Kidney tubule cell (primary cell): ENCODE measurements at places on chromosomes 6 and 20.
A peak's percentile ranks its signal among the peaks of the same experiment; 100 is the strongest.

GRCh38 chr6:18206591-18206990, 51.4 kb downstream of the KDM1B start:
- no peak for DNase-seq

DNA sequence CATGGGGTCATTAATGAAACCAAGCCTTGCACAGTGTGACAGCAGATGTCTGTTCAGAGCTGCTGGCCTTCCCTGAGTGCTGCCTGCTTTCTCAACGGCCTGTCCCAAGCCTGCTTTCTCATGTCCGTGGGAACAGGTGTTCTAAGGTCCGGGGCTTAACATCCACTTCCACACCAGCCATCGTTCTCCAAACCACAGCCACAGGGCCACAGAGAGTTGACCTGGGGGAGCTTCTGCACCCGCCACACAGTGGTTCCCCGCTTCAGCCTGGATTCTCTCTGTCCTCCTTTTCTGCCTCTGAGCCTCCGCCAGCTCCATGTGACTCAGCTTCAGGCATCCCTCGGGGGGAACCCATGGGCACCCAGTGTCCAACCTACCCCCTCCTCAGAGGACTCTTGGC, 26.9 kb upstream of the PPP1R3G start:
- DNase-seq = peak; percentile 17

DNA sequence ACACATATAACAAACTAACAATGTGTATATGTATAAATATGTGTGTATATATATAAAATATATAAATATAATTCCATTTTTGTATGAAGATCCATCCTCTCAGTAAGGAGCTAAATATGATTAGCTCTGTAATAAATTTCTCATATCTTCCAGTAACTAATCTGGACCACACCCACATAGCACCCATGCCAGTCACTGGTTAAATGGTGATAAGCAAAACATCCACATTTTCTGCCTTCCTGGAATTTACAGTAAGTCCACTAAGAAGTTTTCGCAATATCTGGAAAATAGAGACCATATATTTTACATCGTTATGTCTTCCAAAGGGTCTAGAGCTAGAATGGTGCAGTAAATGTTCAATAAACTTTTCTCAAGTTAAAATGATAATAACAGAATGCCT, 151.5 kb upstream of the STMND1 start:
- DNase-seq = no peak

GRCh38 chr6:159913862-159914564, 23.2 kb downstream of the MAS1 start:
- DNase-seq = no peak

DNA sequence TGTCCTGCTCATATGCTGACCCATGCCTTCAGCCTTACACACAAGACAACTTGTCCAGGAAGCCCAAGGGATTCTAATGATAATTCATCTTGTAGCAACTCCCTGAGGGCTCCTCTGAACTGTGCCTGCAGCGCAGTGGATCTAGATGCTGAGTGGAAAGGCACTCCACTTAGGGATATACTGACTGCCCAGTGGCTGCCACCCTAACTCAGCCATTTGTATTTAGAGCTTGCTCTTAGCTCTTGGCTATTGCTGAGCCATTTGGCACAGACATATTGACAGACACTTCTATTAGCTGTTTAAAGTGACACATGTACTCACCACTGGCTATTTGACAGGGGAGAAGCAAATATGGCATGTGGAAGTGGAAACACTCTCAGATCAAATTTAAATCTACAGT, 278.3 kb upstream of the SGK1 start:
- DNase-seq = no peak
